Stimulated activated CD8-positive, alpha-beta memory T cell treated with anti-CD3 and anti-CD28 coated beads, Interleukin-15, amount 100 ng/mL, for 1 hour (primary cell): ENCODE measurements at places on chromosomes 3 and 15.

GRCh38 chr3:46733026-46733800 is 15.5 kb upstream of the PRSS50 start:
- DNase-seq, result no peak

DNA sequence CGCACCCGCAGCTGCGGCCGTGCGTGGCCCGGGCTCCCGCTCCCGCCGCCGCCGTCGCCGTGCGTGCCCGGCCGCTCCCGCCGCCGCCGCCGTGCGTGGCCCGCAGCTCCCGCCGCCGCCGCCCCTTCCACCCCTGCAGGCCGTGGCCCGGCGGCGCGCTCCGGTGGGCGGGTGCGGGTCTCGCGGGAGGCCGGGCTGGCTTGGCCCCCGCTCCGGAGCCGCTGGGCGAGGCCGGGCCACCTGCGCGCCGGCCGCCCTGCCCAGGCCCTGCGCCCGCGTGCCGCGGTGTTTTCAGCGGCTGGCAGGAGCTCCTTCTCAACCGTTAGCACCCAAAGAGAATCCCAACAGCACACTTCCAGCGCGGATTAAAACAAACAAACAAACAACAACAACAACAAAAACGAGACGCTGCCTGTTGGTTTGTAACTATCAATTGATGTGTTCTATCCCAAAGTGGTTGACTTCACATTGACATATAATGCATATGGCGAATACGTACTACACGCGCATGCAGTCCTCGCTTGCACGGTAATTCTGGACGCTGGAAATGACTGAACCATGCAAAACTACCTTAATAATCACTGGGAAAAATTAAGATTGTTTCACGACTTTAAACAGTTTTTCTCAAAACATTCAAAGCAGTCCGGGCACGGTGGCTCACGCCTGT is 113.7 kb upstream of the GOLGA8J start:
- no peak for DNase-seq

DNA sequence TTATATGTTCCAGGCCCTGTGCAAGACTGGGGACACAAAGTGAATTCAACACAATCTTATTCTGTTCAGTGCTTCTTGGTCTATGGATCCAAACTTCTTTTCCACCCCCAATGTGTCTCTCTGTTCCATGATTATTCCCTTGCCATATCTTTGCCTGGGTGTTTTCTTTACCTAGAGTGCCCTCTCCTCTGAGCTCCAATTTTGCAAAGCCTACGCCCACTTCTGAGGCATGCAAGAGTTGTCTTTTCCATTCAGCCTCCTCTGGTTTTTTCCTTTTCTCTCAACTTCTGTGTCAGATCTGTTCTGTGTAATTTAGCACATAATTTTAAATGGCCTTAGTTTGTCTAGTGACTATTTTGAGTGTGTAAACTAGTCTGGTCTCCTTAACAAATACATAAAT is 72.8 kb upstream of the PLCL2 start:
- DNase-seq, result no peak

- DNase-seq, result no peak
Observed at GRCh38 chr15:78437107-78437761, 782 bp upstream of the IREB2 start.

DNA sequence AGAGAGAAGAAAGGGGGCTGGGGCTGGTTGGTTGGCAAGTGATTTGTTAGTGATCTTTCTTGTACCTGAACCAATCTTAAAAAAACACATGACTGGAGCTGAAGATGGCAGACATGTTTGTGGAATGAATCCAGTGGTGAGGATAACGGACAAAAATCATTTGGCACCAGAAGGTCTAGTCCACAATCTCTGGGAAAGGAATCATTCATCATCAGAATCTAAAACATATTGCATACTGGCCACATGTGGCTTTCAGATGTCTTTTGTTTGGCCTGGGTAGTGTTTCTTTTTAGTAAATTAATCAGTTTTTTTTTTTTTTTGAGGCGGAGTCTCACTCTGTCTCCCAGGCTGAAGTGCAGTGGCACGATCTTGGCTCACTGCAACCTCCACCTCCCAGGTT is 5.0 kb downstream of the NEK11 start:
- DNase-seq, result no peak

DNA sequence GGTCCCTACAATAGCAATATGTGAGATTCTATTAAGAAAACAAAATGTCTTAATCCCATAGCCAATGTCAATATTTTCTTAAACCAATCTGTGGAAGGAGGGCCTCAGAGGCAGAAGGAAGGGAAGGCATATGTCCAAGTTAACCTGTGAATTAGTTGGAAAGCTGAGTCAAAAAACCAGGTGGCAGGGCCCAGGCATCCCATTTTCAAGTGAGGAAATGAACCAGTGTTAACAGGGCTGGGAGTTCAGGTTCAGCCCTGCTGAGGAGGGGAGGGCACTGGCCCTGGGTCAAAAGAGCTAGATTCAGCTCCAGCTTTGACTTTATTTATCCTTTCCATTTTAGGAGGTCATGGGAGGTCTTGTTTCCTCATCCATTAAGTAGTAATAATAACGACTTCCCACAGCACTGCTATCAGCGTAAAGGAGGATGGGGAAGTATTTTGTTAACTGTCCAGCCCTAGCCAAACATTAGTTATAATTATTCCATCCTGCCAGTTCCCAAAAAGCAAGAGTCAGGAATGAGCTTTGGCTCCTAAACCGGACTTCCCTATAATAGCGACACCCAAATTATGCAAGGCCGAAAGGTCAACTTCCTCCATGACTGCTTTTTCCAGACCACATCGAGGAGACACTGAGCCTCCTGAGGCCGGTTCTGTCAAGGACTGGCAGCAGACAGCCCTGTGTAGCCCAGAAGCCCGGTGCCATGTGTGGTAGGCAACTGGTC is 3.2 kb downstream of the MASP1 start:
- DNase-seq, result no peak

DNA sequence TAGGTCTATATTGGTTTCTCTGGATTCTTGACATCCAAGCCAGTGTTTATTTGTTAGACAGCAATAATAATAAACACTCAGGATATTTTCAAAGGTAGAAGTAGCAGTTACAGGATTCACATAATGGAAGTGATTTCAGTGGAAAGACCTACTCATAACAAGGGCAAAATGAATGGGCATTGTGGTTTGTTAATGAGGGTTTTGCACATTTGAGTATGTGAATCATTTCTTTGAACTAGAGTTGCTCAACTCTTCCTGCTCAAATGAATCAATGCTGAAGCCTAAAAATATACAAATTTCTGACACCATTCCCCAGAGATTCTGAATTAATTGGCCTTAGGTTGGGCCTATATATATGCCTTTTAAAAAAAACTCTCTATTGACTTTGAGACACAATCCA is 4.1 kb upstream of the COL6A5 start:
- no peak for DNase-seq

GRCh38 chr3:37810848-37811247 is 50.8 kb upstream of the CTDSPL start:
- no peak for DNase-seq

GRCh38 chr3:64399205-64399800 is 174.0 kb upstream of the PRICKLE2 start:
- DNase-seq, result no peak

DNA sequence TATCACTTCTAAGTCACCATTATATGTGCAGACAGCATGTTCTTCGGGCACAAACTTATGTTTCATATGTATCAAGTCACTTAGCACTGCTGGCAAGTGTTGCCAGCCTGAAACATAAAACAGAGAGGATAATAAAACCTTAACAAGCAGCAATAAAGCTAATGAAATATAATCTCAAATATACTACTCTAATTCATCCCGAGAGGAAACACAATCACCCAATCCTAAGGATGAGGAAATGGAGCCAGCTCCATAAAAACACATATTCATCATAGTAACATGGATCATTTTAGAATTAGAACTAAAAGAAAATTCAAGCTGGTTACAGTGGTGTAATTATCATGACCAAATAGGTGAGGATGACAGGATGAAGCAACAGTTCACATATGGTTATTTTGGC is 1072.7 kb downstream of the EPHA3 start:
- no peak for DNase-seq

DNA sequence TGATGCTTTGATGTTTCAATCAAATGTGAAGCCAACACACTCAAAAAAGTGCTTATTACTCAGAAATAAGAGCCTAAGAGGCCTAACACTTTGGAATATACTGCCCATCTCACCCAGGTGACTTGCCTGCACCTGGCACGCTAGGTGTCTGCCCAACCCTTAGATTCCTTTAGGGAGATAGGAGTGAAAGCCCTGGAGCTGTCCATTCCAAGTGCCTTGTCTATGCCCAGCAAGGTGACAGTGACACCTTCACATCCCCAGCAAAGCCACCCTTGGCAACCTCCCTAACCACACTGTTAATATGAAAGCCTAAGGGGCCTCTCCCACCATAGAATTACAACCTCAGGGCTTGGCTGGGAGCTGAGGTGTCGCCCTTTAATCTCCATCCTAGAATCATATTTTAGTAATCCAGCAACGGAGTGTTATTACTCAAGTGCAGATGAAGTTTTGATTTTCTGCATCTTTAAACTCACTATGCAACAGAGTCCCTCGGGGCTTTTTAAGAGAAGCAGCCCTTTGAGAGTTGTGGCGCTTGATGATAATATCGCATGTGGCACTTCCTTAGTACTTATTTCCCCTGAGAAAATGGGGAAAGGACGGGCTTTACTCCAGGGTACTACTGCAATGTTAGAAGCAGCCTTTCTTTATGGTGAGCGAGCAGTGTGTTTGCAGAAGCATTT is 24.8 kb downstream of the ATP10A start:
- no peak for DNase-seq

- no peak for DNase-seq
Observed at GRCh38 chr15:43106486-43106829, 620 bp upstream of the UBR1 start.

DNA sequence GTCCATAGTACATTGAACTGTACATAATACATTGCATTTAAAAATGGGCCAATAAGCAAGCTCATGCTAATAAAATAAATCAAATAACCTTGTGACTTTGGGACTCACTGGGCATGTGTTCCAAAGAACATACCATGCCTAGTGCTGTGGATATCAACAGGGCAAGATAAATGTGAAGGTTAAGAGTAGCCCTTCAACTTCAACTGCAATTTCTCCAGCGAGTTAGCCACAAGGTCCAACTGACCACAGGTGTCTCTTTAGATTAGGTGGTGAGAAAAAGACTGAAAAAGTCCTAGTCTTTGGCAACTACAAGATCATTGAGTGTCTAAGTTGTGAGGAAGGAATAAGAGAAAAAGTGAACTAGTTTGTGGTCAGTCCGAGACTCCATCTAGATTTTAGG is 78.3 kb upstream of the ATP11B start:
- DNase-seq, result no peak

DNA sequence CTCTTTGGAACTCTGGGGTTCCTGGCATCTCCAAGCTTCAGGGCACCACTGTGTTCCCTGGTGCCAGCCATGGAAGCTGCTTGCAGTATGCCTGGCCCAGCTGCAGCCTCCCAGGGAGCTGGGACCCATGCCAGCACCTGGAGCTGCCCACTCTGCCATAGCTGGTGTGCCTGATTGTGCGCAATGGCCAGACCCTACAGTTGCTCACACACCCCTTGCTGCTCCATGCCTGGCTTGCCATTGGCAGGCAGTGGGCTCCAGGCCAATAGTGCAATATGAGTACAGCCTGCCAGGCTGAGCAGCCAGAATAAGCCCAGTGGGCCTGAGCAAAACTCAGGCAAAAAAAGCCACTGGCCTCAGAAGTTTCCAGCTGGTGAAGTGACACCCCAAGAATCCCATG is 43.8 kb upstream of the LRRFIP2 start:
- DNase-seq, result no peak

GRCh38 chr3:114619771-114620170 is 325.9 kb downstream of the TIGIT start:
- no peak for DNase-seq

DNA sequence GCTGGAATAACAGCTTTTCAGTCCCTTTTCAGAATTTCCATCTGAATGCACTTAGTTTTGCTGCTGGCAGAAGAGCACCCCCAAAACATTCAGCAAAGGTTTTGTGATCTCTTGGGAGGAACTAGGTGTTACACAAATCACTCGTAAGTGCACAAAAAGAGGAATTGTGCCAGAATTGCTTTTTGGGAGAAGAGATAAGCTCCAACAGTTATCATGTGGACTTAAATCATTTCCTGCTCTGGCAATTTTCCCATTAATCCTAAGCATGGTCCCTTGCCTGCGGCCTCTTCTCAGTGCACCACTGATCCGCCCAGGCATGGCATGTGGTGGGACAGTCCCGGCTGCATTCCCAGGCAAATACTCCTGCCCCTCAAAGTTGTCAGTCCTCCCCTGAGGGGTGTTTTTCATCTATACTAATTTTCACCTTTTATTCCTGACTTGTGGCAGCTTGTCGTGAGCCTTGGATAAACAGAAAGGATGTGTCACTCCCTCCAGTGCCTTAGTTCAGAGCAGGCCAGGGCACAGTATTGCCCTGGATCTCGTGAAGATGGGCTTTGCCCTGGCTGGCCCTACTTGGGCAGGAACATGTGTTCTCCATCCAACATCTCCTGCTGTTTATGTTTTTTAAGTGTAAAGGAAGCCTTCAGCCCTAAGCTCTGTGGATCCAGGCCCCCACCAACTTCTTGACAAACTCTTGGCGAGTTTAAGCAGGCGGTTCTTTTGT is 44.6 kb upstream of the VILL start:
- DNase-seq, result no peak

DNA sequence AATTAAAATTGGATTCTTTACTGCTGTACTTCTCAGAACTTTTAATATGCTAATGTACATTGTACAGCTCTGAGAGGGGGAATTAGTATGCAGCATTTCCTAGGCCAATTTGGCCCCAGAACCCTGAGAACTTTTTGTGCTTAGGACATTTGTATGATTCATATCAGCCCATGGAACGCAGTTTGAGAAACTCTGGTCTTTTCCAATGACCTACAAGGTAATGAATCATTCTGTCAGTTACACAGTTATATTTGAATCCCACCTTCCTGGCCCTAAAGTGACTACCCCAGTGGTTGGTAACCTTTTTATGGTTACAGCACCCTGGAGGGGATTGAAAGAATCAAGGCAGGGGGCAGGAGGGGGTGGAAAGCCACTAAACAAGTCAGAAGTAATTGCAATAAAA is 25.6 kb upstream of the KBTBD12 start:
- DNase-seq, result no peak

DNA sequence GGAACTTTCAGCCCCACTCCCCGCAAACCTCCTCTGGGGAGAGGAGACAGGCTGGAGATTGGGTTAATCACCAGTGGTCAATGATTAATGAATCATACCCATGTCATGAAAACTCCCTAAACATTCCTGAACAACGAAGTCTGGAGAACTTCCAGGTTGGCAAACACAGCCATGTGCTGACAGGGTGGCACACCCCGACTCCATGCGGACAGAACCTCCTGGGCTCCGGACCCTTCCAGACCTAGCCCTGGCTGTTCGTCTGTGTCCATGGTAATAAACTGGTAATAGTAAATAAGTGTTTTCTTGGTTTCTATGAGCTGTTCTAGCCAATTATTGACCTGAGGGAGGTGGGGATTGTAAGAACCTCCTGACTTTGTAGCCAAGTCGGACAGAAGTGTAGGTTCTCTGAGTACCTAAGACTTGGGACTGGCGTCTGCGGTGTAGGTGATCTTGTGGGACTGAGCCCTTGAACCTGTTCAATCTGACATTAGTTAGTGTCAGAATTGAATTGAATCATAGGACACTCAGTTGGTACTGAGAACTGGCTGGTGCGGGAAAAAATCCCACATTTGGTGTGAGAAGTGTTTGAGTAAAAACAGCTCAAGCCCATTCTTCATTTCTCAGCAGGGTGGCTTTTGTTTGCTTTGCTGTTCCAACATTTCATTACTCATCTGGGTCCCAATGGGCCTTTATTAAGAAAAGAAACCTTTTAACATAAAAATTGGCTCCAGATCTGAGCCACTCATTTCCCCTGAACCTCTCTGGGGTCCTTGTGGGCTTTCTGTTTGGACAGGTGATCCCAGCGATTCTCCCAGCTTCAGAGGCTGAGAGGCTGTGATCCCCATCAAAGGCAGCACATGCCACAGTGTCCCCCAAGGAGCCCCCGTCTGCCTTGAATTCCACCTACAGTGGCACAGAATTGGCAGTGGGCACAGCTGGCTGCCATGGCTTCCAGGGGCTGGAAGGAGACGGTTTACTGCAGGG is 151.0 kb downstream of the TJP1 start:
- DNase-seq, result no peak
